ENCODE measurements at places on chromosomes 16 and 17.
A peak's percentile ranks its signal among the peaks of the same experiment; 100 is the strongest.

DNA sequence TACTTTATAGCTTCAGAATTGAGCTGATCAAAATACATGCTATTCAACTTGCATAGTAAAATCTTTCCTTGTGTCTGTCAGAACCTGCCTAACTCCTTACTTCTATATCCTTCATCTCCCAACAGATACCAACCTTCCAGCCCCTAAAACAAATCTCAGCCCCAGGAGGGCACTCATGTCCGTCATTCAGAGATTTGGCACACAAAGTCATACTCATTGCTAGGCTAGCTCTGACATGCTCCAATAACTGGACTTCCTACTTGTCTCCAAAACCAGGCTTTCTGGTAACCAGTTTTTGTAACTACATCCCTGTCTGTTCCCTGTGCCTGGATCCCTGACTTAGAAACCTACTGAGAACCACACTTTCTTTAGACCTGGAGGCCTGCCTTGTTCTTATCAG, 37.5 kb upstream of the DHX40 start:
- DNase-seq, result no peak

DNA sequence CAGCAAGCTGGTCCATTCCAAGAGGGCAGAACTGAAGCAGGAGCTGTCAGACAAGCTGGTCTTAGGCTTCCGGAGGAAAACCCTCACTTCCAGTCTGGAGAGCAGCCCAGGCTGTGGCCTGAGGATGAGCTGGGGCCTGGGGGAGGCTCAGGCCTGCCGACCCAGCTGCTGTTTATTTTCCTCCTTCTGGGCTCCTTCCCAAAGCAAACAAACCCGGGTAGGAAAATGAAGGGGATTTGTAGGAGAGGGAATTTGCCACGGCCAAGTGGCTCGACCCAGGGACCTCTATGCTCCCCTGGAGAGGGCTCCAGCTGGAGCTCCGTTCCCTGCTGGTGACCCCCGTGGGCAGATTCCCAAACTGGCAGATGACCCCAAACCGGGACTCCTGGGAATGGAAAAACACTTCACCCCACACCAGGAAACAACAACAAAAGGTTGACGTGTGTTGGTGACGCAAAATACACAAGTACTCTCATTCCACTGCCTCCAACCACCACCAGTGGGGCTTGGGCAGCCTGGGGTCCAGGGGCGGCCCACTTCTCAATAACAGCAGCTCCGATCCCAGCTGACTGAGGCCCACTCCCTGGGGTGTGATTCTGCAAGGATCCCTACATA, 8.8 kb downstream of the JUP start:
- DNase-seq, result peak; percentile 96

GRCh38 chr16:4399001-4399730, 17.2 kb downstream of the CORO7 start:
- no peak for DNase-seq

- DNase-seq, result peak; percentile 9
Observed at GRCh38 chr17:15091825-15092224, 173.3 kb downstream of the PMP22 start.

GRCh38 chr17:78739331-78739931, 42.6 kb downstream of the CYTH1 start:
- DNase-seq, result no peak

GRCh38 chr17:28227316-28228108, 91.5 kb upstream of the TMEM97 start:
- DNase-seq, result peak; percentile 19

DNA sequence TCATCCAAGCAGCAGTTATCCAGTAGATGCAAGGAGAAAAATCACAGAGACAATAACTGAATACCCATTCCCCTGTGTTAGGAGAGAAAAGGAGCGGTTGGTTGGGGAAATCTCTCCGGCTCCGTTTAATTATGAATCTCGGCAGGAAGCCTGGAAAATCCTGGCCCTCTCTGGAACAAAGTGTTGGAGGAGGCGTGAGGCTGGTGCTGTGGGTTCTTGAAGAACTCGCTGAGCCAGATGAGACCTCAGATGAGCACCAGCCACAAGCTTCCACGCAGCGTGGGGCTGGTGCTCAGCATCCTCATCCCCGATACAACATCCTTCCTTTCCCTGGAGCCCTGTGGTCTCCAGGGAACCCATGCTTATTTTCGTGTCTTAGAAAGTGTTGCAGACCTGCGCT, 39.7 kb downstream of the CACNG4 start:
- DNase-seq, result no peak

- DNase-seq, result no peak
Observed at GRCh38 chr16:58292886-58293285, 1.9 kb downstream of the PRSS54 start.

DNA sequence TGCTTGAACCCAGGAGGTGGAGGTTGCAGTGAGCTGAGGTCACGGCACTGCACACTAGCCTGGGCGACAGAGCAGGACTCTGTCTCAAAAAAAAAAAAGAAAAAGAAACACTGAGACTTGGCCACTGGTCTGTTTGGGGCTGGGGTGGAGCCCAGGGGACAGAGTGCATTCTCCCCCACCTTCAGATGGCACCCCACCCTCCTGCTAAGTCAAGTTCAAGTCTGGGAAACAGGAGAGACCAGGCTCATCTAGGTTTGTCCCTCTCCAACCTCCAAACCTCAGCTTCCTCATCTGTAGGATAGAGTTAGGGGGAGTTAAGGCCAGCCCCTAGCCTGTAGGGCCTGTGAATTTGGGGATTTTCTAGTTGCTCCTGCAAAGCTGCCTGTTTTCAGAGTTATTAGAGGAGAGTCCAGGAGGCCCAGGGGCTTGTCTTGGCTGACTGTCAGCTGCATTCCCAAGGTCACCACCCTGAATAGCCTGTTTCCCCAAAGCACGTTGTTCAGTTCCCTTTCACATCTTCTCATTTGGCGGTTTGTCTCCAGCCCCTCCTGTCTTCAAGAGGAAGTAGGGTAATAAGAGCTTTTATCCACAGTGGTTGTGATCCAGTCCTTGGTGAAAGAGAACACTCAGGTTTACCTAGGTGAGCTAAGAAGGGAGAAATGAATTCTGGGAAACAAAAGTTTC, 2.2 kb downstream of the MT3 start:
- DNase-seq, result no peak

DNA sequence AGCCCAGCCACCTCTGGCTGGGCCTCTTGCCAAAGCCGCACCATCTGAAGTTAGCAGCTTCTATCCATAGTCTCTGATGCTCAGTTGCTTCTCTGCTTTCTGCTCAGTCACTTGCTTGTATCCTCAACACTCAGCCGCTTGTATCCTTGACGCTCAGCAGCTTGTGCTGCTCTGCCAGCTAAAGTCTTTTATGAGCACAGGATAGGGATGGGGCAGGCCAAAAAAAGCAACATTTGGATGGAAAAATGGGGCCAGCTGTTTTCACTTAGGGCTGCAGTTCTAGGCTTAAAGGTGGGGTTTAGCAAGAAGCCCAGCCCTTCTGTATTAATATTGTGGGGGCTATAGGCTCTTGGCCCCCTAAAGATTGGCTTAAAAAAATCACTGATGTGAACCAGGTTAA, 739.4 kb downstream of the CDH8 start:
- no peak for DNase-seq

- DNase-seq, result no peak
Observed at GRCh38 chr16:79602628-79603014, 2.1 kb upstream of the MAF start.

- no peak for DNase-seq
Observed at GRCh38 chr17:69084911-69085310, 24.2 kb upstream of the ABCA9 start.

GRCh38 chr16:72271699-72272240, 99.8 kb upstream of the PMFBP1 start:
- DNase-seq, result no peak

GRCh38 chr17:48600244-48601098, 4.3 kb downstream of the HOXB6 start:
- DNase-seq, result no peak

- no peak for DNase-seq
Observed at GRCh38 chr16:85625485-85626117, 12.5 kb downstream of the GSE1 start.

DNA sequence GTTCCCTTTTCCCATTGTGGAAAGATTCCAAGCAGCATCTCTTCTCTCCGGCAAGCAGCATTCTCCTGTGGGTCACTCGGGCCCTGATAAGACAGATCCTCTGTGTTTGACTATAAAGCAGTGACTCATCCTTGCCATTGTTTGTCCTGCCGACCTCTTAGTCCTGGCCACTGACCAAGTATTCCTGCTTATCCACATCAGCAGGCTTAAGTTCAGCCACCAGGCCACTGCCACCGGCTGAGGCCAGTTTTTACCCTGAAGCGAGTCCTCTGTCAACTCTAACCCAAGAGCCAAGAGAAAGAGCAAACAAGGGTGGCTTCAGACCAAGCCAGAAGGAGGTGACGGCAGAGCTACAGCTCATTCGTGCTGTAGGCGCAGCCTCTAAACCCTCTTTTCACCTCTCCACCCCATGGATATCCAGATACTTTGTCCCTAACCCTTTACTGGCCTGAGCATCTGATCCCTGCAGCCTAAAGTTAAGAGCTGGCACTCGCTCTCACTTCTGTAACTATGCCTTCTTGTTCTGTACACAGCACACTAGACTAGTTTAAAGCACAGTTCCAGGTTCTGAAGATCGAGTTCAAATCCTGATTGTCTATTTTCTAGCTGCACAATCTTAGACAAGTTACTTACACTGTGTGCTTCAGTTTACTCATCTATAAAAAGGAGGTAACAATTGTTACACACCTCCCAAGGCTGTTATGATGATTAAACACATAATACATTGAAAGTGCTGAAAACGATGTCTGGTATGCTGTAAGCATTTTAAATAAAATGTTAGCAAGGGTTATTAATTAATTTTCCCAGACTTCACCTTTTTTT, 31.0 kb downstream of the SOX9 start:
- peak; percentile 62 for DNase-seq

GRCh38 chr17:82602986-82603710, 45.1 kb downstream of the WDR45B start:
- DNase-seq, result no peak

DNA sequence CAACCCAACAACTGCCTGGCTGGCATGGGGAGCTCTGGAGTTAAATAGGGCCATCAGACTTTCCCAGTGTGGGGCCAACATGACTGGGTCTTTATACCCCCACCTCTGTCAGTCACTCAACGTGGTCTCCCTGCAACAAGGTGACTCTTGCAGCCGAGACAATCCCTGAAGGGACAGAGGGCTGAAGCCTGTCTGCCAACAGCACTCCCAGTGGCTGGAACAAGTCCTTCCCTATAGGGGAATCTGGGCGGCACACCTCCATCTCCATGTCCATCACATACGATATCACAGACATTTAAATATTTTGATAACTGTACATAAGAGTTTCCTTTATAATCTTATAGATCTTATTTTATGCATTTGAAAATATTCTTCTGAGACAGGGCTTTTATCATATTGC, 4.8 kb upstream of the MAPT start:
- no peak for DNase-seq

- DNase-seq, result peak; percentile 92
Observed at GRCh38 chr17:76527430-76528111, 9.9 kb downstream of the CYGB start.

DNA sequence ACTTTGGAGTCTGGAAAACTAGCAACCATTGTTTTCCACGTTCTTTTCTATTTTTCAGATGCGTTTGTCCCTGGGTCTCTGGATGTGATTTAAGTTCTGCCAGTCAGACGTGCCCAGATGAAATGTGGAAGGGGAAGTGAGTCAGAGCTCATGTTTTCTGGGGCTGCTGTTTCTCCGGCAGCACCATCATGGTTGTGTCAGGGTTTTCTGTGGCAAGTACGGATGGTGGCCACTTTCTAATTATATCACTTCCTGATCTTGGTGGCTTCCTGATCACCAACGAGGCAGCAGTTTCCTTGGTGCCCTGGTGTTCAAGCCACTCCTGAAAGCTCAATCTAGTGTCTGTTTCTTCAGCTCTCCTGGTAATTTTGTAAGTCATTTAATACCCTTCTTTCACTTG, 31.4 kb upstream of the PMFBP1 start:
- peak; percentile 56 for DNase-seq

GRCh38 chr16:53773150-53773846, 69.3 kb downstream of the FTO start:
- DNase-seq, result peak; percentile 79

GRCh38 chr17:3892095-3892998, 506 bp downstream of the CAMKK1 start:
- DNase-seq, result peak; percentile 80

- no peak for DNase-seq
Observed at GRCh38 chr16:70390774-70391173, 44.1 kb downstream of the DDX19A start.

- DNase-seq, result no peak
Observed at GRCh38 chr17:69457603-69458002, 43.1 kb downstream of the MAP2K6 start.

- DNase-seq, result no peak
Observed at GRCh38 chr17:75635610-75636202, 2.5 kb downstream of the SMIM5 start.

GRCh38 chr17:49915670-49916069, 53.3 kb upstream of the DLX4 start:
- no peak for DNase-seq

Measured in fibroblast of mammary gland (primary cell).